ENCODE measurements at places on chromosomes 11 and 22.

GRCh38 chr11:93219440-93219839 lies 21.6 kb upstream of the SLC36A4 start:
- DNase-seq, result no peak

- DNase-seq, result no peak
Measured at GRCh38 chr11:8328231-8328794, 64.6 kb upstream of the LMO1 start.

DNA sequence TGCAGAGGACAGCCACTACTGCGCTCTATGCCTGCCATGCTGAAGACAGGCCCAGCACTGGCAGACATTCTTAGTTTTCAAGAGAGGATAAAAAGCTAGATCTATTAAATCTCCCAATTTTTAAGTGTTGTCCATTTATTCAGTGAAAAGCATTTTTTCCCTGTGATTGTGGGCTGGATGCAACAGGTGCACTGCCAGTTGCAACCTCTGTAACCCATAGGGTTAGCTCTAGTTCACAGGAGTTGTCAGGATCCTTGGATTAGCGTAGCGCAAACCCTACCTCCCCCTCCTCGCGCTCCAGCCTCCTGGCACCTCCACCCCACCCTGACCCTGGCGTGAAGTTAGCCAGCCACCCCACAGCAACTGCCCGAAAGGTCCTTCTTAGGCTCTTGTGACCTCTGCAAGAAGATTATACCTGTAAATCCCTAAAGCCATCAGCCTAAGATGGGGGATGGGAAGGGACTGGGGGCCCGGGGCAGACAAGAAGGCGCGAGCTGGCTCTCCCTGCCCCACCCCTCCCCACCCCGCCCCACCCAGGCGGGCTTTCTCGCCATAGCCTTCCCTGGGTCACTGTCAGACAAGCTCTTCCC lies 30.9 kb downstream of the EIF3F start:
- DNase-seq, result no peak

GRCh38 chr11:44627911-44628729 lies 62.7 kb downstream of the CD82 start:
- peak; percentile 24 for DNase-seq

- no peak for DNase-seq
Measured at GRCh38 chr11:4041731-4042391, 52.7 kb upstream of the RRM1 start.

DNA sequence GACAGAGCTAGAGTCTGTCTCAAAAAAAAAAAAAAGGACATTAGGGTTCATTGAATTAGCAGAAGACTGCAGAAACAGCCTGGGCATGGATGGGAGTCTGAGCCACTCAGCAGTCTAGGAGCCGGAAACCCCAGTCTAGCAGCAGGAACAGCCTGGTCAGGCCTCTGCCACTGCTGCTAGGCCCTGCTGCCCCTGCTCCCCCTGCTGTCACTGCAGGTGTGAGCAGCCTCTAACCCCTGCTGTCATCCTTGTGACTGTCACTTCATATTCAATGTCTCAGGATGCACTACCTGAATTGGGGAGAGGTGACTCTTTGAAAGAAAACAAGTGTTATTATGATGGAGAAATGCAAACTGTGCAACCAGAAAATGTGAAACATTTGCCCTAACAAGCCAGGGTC lies 7.0 kb upstream of the DDX17 start:
- DNase-seq, result peak; percentile 57

GRCh38 chr11:10452211-10452767 lies 2.8 kb upstream of the AMPD3 start:
- DNase-seq, result no peak

DNA sequence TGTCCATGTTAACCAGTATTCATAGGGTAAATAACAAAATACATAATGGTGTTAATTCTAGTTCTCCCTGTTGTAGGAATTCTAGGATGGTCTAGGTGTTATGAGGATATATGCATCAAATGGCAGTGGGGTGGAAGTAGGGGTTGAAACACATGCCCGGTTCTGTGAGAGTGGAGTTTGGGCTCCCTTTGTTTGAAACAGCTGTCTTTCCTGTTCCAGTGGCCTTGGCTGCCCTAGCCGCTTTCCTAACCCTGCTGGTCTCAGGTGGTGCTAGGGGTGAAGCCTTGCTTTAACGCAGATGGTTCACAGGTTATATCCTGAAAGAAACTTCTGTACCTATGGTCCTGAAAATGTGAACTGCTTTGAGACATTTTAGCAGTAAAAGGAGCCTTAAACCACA lies 38.3 kb downstream of the SERPINH1 start:
- DNase-seq, result no peak

DNA sequence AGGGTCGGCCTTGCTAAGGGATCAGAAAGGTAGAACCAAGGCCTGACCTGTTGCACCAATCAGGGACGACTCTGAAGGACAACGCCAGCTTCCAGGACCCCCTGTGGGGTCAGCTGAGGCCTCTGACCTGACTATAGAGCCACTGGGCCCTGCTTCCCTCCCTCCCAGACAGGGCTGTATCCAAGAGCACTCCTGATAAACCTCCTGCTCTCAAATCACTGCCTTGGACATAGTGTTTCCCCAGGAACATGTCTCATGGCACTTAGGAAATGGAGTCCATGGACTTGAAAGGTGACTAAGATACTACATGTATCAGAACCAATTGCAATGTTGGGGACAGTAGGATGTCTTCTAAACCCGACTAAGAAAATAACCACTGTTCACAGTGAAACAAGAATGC lies 117.8 kb upstream of the OPCML start:
- DNase-seq, result no peak

DNA sequence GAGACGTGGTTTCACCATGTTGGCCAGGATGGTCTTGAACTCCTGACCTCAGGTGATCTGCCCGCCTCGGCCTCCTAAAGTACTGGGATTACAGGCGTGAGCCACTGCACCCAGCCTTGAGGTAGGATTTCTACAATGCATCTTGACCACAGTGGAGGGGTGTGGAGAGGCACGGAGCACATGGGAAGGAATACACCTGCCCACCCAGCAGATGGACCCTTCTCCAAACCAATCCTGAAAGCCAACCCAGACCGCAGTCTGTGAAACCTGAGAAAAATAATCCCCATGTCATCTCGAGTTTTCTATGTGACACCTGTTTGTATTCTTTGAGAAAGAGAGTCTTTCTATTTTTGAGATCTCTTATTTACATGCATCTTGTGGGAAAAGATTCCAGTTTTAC lies 32.5 kb downstream of the LGR4 start:
- DNase-seq, result no peak

- DNase-seq, result no peak
Measured at GRCh38 chr11:27124514-27125264, 84.1 kb downstream of the BBOX1 start.

DNA sequence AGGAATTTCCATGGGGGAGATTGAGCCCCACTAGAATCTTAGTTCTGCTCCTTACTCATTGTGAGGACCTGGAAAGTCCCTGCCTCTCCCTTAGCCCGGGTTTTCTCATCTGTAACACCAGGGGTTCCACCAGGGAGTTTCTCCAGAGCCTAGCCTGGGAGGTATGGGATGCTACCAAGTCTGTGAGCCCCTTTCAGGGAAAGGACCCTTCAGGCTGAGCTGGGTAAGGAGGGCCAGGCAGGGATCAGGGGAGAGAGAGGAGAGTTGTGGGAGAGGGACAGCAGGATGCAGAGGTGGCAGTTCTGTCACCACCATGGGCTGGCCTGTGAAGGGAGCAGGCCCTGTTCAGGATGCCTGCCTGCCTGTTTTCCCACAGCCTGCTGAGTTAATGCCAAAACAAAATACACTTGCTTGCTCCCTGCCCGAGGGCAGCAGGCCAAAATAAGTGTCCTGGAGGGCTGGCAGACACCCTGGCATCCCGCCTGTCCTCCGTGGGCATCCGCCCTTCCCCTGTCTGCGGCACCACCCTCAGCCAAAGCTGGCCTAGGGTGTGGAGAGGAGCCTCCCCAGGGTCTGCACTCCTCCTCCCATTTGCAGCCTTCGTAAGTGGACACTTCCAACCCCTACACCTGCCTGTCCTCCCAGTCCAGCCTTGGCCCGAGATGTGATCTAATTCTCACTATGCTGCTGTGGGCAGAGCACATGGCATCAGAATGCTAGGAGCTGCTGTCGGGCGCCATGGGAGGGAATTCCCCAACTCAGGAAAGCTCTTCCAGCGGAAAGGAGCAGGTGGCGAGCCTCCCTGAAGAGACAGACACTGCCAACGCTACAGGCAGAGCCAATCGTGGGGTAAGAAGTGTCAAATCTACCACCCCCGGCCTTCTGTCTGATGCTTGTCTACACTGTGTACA lies 5.9 kb upstream of the FCHSD2 start:
- no peak for DNase-seq

DNA sequence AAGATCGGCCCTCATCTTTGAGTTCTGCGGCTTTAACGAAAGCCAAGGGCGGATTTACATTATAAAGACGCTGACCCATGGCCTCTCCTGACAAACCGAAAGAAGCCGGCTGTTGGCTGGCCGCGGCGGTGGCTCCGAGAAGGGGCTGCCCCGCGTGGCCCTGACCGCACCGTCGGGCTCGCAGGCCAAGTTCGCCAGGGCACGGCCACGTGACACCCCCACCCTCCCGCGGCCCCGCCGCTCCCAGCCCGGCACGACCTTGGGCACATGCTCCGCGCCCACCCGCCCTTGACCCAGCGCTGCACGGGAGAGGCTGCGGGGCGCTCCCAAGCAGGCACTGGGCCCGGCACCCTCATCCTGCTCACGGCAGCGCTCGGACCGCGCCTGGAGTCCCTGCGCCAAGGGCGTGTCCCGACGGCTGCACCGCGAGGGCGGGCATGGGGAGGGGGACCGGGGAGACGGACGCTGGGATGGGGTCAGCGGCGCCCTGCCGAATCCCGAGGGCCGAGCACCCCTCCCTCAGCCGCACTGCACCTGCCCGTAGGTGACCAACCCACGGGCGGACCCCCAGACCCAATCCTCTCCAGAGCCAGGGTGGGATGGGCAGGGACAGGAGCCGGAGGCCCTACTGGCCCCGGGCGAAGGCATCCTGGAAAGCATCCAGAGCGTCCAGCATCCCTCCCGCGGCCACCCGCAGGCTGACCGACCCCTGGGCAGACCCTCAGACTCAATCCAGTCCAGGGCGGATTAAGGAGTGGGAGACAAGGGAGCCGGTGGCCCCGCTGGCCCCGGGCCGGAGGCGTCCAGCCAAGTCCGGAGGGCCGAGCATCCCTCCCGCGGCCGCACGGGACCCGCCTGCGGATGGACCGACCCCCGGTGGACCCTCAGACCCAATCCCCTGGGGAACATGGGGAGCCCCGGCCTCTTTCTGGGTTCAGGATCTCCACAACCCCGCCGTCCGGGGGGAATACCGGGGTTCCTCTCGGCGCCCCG lies 759 bp downstream of the CPT1A start:
- DNase-seq, result peak; percentile 57

- no peak for DNase-seq
Measured at GRCh38 chr11:125341676-125342075, 154.4 kb downstream of the FEZ1 start.

- no peak for DNase-seq
Measured at GRCh38 chr11:100817620-100818019, 130.5 kb downstream of the ARHGAP42 start.

- DNase-seq, result no peak
Measured at GRCh38 chr11:46393231-46393616, 1.6 kb upstream of the CHRM4 start.

- DNase-seq, result no peak
Measured at GRCh38 chr11:75593286-75593915, 31.3 kb downstream of the SERPINH1 start.

DNA sequence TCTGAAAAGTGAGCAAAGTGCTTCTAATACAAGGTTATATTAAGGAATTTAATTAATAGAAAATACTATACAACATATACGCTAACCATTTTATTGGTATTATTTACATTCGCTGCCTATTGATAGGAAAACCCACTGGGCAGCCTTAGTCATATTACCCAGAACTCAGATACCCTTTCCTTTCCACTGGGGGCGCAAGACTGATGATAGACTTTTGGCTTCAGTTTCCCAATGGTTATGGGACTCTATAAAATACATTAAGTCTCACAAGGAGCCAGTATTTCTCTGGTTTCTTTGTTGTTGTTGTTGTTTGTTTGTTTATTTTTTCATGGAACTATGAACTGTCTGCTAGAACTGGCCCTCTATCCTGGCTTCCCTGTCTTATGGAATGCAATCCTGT lies 471.1 kb upstream of the KIRREL3 start:
- no peak for DNase-seq

DNA sequence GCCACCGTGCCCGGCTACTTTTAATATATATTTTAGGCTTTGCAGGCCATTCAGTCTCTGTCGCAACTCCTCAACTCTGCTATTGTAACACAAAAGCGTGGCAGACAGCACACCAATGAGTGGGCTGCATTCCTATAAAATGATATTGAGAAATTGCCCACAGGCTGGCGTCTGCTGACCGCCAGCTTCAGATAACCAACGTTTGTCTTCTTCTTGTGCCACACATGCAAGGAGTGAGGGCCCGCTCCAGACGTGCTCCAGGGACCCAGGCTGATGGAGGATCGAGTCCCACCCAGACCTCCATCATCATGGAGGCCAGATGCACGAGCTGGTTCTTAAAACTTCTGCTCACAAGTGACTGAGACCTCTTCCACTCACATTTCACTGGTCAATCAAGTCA lies 35.4 kb upstream of the LINC01488 start:
- no peak for DNase-seq

- DNase-seq, result no peak
Measured at GRCh38 chr22:35892192-35892591, 136.4 kb downstream of the RBFOX2 start.

- DNase-seq, result no peak
Measured at GRCh38 chr11:34168642-34169420, 63.4 kb downstream of the NAT10 start.

Data from iPS-NIHi11 (cell line).